ENCODE measurements at places on chromosomes 11 and 22. TPM values are rescaled to one million over a fixed set of nuclear protein-coding genes. Genes with fewer than 3 reads are reported as not detected.

The TTC38 gene
- total RNA-seq, result 15.3 TPM

The SCN3B gene
- 58.1 TPM for total RNA-seq

The OR52N4 gene
- total RNA-seq, result not detected

GRCh38 chr22:29060251-29060869, 1.3 kb downstream of the C22orf31 start:
- DNase-seq, result no peak

- DNase-seq, result no peak
Measured at GRCh38 chr22:44736581-44737405, 15.6 kb upstream of the ARHGAP8 start.

DNA sequence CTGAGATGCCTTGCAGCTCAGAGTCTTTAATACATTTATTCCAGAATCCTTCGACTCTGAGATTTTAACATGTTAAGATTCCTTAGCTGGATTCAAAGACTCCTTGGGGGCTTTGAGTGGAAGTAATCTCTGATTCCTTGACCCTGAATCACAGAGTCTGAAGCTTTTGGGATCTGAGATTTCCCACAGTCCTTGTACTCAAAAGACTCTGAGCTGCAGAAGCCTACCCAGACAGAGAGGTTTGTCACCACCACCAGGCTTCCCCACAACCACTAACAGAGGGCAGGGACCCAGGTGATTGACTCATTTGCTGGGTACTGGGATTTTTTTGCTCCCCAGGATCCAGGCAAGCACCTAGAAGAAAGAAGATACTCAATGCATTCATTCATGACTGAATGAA, 1.4 kb upstream of the SERPINH1 start:
- no peak for DNase-seq

The LARGE1 gene
- 31.8 TPM for total RNA-seq

DNA sequence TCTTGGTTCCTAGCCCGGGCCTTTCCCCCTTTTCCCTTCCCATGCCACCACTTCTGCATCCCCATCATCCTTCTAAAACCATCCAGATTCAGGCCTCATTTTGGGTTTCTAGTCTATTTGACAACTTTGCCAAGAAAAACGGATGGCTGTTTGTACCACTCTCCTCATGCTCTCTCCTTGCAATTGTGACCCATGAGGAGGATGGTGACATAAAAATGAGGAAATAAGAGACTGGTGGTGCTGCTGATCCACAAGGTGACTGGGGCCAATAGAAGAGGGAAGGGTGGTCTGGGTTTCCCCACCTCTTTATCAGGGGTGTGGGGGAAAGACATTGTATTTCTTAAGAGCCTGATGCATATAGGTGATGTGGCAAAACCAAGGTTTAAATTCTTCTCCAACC, 1.0 kb downstream of the MS4A4A start:
- peak; percentile 2 for DNase-seq

The MS4A3 gene
- 0.82 TPM for total RNA-seq

The MPZL3 gene
- 1.5 TPM for total RNA-seq
